ENCODE measurements at places on chromosomes 12 and 14.

DNA sequence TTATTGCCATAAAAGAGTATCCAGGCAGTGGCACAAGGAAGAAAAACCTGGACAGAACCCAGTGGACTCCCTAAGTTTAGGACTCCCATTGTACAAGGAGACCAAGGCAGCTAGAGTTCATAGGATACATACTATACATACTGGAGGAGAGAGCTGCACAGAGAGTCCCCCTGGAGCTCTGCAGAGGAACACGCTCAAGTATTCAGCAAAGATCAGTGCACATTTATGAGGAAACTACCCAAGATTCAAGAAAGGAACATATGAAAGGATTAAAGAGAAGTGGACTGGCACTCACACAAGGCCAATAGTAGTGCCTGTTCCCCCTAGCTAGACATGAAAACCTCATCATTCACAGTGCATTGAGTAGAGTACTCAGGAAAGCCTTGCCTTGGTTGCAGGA is 43.0 kb upstream of the CHPT1 start:
- DNase-seq, result no peak

- no peak for DNase-seq
Measured at GRCh38 chr12:32901553-32901952, 5.0 kb upstream of the PKP2 start.

DNA sequence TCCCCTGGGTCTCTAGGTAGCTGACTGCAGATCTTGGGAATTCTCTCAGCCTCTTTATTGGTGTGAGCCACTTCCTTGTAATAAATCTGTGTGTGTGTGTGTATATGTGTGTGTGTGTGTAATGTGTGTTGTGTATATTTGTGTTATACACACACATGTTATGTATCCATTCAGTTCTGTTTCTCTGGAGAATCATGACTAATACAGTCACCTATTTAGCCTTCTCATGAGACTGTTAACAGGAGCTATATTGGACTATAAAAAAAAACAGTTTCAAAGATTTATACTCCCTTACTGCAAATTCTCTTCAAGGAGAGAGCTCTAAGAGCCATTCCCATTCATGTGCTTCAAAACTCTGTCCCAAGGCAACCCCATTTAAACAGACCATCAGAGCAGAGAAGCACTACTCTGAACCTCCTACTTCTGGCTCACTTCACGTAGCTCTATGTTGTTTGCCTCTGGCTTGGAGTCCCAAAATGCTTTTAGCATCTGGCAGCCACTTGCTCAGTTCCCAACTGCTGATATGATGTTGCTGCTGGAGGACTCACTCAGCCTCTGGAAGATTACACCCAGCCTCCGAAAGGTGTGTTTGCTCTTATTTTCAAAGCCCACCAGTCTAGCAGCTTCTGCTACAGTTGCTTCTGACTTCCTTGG is 48.7 kb upstream of the KITLG start:
- no peak for DNase-seq

DNA sequence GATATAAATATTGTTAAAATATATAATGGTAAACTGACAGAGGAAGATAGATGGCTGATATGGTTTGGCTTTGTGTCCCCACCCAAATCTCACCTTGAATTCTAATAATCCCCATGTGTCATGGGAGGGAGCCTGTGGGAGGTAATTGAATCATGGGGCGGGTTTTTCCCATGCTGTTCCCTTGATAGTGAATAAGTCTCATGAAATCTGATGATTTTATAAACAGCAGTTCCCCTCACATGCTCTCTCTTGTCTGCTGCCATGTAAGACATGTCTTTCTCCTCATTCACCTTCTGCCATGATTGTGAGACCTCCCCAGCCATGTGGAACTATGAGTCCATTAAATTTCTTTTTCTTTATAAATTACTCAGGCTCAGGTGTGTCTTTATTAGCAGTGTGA is 46.3 kb downstream of the PTCSC3 start:
- DNase-seq, result no peak

GRCh38 chr14:72876005-72876709 is 17.7 kb downstream of the DPF3 start:
- no peak for DNase-seq

GRCh38 chr12:88544991-88545980 is 35.0 kb downstream of the KITLG start:
- no peak for DNase-seq

GRCh38 chr14:99065551-99065950 is 206.4 kb downstream of the BCL11B start:
- no peak for DNase-seq

DNA sequence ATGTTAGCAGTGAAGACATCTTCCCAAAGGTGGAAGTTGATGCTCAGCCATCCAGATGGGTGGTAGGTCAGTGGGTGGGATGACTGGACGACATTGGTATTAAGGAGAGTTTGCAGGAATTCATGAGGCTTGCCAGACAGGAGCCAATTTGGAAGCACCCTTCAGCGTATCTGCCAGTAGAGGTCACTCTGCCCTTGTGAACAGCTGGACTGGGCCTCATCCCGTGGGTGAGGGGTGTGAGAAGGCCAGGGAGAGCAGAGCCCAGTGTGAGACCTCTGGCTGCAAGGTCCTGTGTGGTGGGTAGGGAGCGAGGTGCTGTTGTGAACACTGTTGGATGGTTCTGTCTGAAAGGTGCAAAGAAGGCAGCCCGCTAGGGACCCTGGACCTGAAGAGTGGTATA is 37.7 kb downstream of the SLC5A8 start:
- no peak for DNase-seq

DNA sequence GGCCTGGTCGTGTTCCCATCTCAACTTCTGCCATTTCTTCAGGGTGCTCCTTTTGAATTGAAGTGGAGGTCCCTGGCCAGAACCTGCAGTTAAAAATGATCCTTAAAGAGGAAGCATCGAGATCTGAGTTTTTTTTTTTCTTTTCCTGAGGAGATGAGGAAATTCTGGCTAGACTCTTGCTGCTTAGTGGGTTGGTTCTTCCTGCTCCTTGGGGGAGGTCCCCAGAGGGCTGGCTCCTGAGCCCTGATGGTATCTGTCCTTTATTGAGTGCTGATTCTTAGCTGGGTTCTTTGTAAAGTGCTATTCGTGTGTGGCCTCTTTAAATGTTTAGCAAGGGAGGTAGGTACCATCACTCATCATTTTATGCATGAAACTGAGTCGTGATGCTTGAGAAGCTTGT is 11.7 kb downstream of the PELI2 start:
- no peak for DNase-seq

DNA sequence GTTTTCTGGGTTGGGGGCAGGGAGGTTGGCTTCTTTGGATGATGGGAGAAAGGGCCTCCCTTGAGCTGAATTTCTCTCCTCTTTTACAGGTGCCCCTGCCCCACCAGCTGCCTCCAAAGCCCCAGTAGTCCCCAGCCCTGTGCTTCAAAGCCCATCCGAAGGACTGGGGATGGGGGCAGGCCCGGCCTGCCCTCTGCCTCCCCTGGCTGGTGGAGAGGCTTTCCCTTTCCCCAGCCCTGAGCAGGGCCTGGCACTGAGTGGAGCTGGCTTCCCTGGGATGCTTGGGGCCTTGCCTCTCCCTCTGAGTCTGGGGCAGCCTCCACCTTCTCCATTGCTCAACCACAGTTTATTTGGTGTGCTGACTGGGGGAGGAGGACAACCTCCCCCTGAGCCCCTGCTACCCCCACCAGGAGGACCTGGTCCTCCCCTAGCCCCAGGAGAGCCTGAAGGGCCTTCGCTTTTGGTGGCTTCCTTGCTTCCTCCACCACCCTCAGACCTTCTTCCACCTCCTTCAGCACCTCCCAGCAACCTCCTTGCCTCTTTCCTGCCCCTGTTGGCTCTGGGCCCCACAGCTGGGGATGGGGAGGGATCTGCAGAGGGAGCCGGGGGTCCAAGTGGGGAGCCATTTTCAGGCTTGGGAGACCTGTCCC is 4.0 kb downstream of the MBD6 start:
- no peak for DNase-seq

GRCh38 chr12:9363145-9363544 is 154.9 kb upstream of the PZP start:
- no peak for DNase-seq

- DNase-seq, result no peak
Measured at GRCh38 chr12:92467886-92468285, 234.9 kb upstream of the PLEKHG7 start.

- no peak for DNase-seq
Measured at GRCh38 chr14:30961330-30961729, 64.1 kb upstream of the AP4S1 start.

GRCh38 chr12:86613311-86613710 is 357.1 kb upstream of the MGAT4C start:
- DNase-seq, result no peak

DNA sequence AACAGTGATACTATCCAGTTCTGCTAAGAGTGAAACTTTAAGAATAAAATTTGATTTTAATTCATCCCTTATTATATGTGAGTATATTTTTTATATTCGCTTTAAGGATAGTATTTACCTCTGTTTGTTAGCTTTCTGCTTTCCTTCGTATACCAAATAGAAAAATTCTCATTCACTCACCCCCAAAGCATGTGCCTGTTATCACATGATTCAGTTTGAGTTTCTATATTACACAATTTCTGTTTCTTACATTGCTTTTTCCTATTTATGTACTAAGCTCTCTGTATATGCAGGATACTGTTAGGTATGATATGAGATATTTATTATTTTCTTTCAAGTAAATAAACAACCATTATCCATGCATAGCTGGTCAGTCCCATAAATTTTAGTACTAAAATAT is 275.2 kb downstream of the FBXL14 start:
- no peak for DNase-seq

DNA sequence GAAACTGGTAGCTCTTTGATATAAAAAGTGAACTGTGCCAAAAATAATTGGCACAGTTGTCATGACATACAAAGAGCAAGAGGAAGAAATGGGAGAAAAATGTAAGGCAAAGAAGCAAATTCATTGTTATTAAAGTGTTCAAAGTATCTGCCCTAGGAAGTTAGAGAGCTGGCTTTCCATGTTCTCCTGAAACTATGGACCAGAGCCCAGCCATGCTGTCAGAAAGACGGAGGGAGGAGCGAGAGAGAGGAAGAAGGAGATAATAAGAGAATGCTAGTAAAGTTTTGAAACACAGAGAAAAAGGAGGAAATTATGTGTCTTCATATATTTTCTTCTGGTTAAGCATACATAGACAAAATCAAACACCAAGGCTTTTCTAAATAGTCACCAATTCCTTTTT is 78.1 kb upstream of the PELI2 start:
- DNase-seq, result no peak

GRCh38 chr14:71524320-71524982 is 407.8 kb upstream of the RGS6 start:
- DNase-seq, result no peak

DNA sequence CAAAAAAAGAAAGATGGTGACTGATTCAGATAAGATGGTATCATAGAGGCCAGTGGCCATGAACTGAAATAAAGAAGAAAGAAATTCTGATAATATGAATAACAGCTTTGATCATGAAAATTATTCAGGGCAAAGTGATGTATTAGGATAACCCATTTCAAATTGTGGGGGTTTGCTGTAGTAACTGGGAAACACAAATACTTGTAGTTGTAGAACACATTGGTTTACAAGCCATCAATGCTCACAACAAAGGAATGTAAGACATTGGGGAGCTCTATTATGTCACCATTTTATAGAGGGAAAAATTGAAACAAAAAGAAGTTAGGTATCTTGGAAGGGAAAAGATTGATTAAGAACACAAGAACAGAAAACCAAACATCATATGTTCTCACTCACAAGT is 140.4 kb upstream of the FRMD6 start:
- no peak for DNase-seq

All from NCI-H2029 (cell line).